ENCODE measurements at places on chromosomes 6 and 20. TPM values are rescaled to one million over a fixed set of nuclear protein-coding genes. Genes with fewer than 3 reads are reported as not detected.
A peak's percentile ranks its signal among the peaks of the same experiment; 100 is the strongest.

- H3K4me1 ChIP-seq: no peaks in the 10 kb centered on the region
- DNase-seq: no peak
- no peaks in the 10 kb centered on the region for H3K36me3 ChIP-seq
- H3K4me3 ChIP-seq: no peak overlapping the region
- no peak overlapping the region for H3K27ac ChIP-seq
Measured at GRCh38 chr20:63064310-63064709, 57.5 kb upstream of the BHLHE23 start.

DNA sequence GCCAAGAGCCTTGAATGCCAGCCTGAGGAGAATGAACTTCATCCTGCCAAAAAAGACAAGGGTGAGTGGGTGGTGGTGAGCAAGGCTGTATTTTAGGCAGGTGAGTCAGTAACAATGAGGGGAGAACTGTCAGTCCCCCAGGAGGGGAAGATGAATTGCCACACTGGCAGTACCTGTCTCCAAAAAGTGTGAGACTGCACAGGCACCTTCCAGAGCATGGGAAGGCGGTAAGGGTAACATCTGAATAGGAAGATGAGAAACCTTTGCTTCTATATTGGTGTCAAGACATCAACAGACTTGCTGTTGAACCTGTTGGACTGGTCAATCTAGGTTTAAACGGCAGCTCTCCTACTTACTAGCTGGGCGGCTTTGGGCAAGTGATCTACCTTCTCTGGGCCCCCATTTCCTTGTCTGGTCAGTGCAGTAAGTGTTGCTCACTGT lies 30.9 kb downstream of the STK35 start:
- no peaks in the 10 kb centered on the region for H3K27me3 ChIP-seq
- no peak overlapping the region for H3K4me3 ChIP-seq
- peaks cover 81% of the 10 kb centered on the region for H3K4me1 ChIP-seq

- H3K4me1 ChIP-seq: no peaks in the 10 kb centered on the region
- no peak for DNase-seq
- H3K36me3 ChIP-seq: no peaks in the 10 kb centered on the region
- no peak overlapping the region for H3K27ac ChIP-seq
Measured at GRCh38 chr6:5045416-5045815, 39.7 kb upstream of the PPP1R3G start.

GRCh38 chr6:89350281-89350966 lies 2.1 kb downstream of the UBE2J1 start:
- peak overlapping the region; percentile 29 for H3K27ac ChIP-seq
- no peaks in the 10 kb centered on the region for H3K36me3 ChIP-seq
- peaks cover 56% of the 10 kb centered on the region for H3K4me1 ChIP-seq
- no peak overlapping the region for H3K4me3 ChIP-seq
- no peaks in the 10 kb centered on the region for H3K27me3 ChIP-seq

- DNase-seq: no peak
- no peaks in the 10 kb centered on the region for H3K36me3 ChIP-seq
- H3K27ac ChIP-seq: no peak overlapping the region
- H3K27me3 ChIP-seq: no peaks in the 10 kb centered on the region
- H3K4me3 ChIP-seq: no peak overlapping the region
Measured at GRCh38 chr6:167089243-167090142, 33.4 kb upstream of the CCR6 start.

- no peak for DNase-seq
- peaks cover 27% of the 10 kb centered on the region for H3K4me1 ChIP-seq
- H3K27ac ChIP-seq: peak overlapping the region; percentile 57
- no peaks in the 10 kb centered on the region for H3K36me3 ChIP-seq
- H3K27me3 ChIP-seq: no peaks in the 10 kb centered on the region
Measured at GRCh38 chr20:57211908-57212533, 54.4 kb downstream of the BMP7 start.

- DNase-seq: no peak
- no peaks in the 10 kb centered on the region for H3K36me3 ChIP-seq
- H3K27ac ChIP-seq: no peak overlapping the region
- H3K4me3 ChIP-seq: no peak overlapping the region
- no peaks in the 10 kb centered on the region for H3K27me3 ChIP-seq
Measured at GRCh38 chr6:132490024-132490423, 22.9 kb downstream of the STX7 start.

The C20orf144 gene
- not detected for total RNA-seq

The RNASET2 gene
- 29.1 TPM for total RNA-seq

The KATNA1 gene
- 27.5 TPM for total RNA-seq

Measured in esophagus squamous epithelium (tissue), 5 donors.